ENCODE measurements at places on chromosomes 6 and 20.

GRCh38 chr6:51542475-51542874 is 544.9 kb downstream of the PKHD1 start:
- DNase-seq: no peak

DNA sequence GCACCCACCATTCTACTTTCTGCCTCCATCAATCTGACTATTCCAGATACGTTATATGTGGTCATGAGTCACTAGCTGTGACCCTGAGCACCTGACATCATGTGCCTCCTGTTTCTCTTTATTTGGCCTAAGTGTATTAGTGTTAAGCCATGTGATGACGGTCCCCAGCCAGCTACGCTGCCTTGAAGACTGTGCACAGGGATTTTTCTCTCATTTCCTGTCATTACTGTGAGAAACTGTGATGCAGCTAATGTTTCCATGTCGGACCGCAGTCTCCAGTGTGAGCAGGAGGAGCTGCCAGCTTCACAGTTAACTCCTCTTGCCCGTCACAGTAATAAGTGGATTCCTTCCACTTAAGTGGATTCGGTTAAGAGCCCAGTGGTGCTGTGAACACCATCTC is 9.9 kb upstream of the SPATS1 start:
- no peak for DNase-seq

GRCh38 chr6:117303323-117303722 is 38.0 kb downstream of the VGLL2 start:
- DNase-seq: no peak

- no peak for DNase-seq
Measured at GRCh38 chr6:111338843-111339242, 144.2 kb downstream of the REV3L start.

- no peak for DNase-seq
Measured at GRCh38 chr6:137879885-137880745, 13.1 kb downstream of the TNFAIP3 start.

DNA sequence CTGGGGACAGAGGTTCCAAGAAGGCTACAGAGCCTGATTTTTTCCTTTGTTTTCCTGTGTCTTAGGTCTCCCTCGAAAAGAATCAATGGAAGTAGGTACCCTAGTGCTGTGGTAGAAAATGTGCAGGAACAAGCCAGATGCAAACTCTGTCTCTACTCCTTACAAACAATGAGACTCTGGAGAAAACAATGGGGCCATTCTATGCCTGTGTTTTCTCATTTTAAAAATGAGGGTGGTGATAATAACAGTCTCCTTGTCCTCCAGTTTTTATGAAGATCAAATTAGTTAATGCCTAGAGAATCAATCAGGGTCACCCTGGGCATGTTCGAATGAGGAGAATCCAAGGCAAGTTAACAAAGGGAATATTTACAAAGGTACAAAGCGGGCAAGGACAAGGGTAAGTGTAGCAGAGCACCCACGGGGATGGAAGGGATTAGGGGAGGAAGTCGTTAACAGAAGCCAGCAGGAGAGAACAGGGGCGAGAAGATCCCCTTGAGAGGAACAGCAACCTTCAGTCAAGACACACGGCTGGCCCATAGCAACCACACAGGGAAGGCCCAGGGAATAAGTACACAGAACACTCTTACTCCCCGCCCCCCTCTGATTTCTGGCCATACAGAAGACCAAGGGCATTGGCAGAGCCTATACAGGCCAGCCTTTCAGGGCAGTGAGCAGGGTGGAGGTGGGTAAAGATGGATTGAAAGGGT is 342.8 kb downstream of the PTPRT start:
- DNase-seq: no peak

DNA sequence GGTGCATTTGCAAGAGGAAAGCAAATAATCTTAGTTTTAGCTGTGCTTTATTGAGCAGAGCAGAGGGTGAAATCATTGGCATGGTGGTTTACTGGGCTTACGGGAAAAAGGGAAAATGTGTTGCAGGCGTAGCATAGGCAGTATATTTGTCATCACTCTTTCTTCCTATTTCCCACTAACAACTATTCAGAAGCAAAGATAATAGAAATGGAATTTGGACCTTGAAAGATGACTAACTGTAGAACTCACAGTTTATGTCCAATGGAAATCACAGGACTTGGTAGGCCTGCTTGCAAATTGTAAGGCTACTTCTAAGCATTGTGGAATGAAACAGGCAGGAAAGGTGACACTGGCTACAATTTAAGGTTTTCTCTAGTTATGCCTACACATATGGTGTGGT is 611.9 kb upstream of the MAN1A1 start:
- no peak for DNase-seq

DNA sequence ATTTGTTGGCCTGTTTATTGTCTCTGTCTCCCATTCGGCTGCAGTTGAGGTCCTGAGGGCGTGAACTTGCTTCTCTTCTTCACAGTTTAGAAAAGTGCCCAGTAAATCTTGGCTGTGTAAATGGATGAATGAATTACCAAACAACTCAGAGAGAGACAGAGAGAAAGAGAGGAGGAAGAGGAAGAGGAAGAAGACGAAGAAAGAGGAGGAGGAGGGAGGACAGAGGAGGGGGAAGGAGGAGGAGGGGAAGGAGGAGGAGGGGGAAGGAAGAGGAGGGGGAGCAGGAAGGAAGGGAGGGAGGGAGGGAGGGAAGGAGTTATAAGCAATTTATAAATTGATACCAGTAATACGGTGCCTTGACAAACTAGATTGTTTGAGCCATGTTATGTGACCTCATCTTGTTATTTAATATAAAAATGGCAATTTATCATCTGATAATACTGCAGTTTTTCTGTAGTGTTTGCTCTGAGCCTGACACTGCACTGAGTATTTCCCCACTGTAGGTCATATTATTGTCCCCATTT is 18.7 kb downstream of the HCK start:
- DNase-seq: no peak

- no peak for DNase-seq
Measured at GRCh38 chr6:100153636-100154275, 159.7 kb upstream of the MCHR2 start.

- no peak for DNase-seq
Measured at GRCh38 chr20:53136473-53136872, 164.3 kb downstream of the TSHZ2 start.

DNA sequence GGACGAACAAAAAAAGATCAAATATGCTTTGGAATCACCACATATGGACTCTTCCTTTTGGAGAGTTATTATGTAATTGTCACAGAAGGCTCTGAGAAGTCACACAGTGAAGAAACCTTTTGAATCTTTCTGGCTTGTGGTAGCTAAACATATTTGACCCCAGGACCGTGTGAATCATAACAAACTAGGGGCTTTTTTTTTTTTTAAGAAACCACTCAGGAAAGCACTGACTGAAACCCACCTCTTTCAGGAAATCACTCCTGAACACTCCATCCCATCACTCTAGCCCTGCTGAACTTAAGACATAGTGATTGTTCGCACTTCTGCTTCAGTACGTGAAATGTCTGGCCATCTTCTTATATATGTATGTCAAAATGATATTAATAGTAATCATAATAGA is 495.9 kb upstream of the ARID1B start:
- no peak for DNase-seq

- no peak for DNase-seq
Measured at GRCh38 chr6:106746652-106747051, 117.3 kb downstream of the QRSL1 start.

- peak; percentile 76 for DNase-seq
Measured at GRCh38 chr6:18997375-18997826, 610.3 kb downstream of the RNF144B start.

- DNase-seq: no peak
Measured at GRCh38 chr20:21575981-21576740, 62.3 kb upstream of the NKX2-2 start.
